ENCODE measurements at places on chromosomes 3 and 15.
A peak's percentile ranks its signal among the peaks of the same experiment; 100 is the strongest.

GRCh38 chr3:132228923-132229322 is 88.3 kb upstream of the ACP3 start:
- no peak for DNase-seq

DNA sequence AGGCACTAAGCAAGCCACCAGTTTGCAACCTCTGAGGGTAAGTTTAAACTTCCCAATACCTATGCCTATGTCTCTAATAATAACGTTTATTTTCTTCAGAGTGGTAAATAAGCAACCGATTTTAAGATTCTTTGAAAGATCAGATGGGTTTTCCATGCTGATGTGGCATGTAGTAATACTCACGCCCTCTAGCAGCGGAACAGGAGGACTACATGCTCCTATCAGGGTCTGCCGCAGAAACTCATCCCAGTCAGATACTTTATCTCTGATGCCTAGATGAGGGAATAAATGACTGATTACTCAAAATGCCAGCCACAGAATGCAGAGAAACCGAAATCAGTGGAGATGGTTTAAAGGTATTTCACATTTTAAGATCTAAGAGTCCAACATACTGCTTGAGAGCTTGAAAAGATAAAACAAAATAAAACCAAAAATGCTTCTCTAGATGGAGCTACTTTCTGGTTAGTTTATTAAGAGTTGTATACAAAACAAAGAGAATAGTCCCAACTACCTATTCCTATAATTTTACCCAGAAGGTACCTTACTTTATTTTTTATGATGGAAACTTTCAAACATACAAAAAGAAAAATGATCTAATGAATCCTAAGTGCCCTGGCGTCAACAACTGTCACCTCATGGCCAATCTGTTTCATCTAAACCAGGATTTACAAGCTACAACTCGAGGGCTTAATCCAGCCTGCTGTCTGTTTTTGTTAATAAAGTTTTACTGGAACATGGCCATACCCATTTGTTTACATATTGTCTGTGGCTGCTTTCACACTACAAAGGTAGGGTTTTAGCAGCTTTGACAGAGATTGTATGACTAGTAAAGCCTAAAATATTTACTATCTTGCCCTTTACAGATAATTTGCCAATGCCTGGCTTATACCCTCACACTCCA is 37.5 kb upstream of the STIMATE start:
- DNase-seq, result peak; percentile 53

DNA sequence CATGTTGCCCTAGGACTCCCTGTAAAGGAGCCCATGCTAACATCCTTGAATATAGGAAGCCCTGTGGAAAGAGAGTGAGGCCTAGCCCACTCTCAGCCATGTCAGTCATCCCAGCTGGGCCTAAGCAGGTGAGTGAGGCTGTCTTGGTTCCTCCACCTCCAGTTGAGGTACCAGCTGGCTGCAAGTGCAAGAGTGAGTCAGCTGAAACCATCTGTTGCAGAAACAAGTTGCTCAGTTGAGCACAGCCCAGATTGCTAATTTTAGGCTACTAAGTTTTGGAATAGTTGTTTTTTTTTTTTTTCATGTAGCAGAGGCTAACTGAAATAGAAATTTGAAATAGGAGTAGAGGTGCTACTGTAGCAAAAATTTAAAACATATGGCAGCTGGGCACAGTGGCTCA is 43.7 kb upstream of the ADPGK start:
- peak; percentile 3 for DNase-seq

GRCh38 chr15:74134387-74135027 is 4.1 kb downstream of the ISLR2 start:
- peak; percentile 35 for DNase-seq

- DNase-seq, result peak; percentile 88
Measured at GRCh38 chr3:57068437-57069089, 8.1 kb downstream of the SPATA12 start.

- no peak for DNase-seq
Measured at GRCh38 chr3:11410564-11410963, 138.4 kb downstream of the ATG7 start.

DNA sequence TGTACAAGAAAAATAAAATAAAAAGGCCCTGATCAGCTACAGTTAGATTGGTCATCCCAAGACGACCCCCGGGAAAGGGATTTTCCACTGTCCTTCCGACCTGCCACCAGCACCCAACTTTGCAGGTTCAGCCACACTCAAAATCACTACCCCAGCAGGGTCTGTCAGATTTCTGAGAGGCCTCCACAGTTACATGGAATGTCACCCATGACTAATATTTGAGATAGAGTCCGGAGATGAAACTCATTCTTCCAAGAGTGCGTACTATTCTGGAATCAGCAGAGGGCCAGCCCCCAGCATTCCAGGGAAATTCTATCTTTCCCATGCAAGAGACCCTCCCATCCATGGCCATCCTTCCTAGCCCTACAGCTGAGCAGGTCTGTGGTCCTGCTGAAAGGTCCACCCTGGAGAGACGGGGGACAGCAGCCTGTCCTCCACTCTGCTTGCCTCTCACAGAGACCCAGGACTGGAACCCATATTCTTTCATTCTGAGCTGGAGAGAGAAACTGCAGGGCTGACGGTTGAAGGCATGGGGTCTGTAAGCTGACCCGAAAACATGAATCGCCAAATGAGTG is 5.8 kb downstream of the LIPC start:
- peak; percentile 43 for DNase-seq

DNA sequence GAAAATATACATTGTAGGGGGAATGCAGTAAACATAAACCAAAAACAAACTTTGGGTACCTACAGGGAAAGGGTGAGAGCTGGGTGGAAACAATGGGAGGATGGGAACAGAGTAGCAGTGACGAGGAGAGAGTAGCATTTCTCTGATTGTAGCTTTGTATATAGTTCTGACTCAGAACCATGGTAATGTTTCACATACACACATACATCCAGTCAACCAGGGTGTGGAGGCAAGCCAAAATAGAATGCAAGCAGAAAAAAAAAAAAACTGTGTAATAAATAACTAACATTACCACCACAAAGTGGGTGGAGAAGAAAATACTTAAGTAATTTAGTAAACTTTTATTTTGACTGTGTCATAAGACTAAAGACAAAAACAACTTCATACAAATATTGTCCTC is 27.2 kb downstream of the BCL2A1 start:
- DNase-seq, result peak; percentile 43

DNA sequence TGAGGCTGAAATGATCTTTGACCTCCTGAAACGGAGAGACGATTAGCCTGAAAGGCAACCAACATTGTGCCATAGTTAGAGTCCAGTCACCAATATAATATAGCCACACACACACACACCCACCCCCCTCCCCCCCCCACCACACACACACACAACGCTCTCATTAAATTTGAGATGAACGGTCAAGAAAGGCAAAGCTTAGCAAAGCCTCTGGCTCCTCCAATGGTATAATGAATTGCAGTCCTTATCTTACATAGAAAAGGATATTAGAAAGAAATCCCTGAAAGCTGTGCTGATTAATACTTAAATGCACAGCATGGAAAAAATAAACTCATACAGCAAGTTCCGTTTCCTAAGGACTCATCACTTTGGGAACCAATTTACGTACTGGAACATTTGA is 876 bp upstream of the ZNF385D start:
- peak; percentile 40 for DNase-seq

DNA sequence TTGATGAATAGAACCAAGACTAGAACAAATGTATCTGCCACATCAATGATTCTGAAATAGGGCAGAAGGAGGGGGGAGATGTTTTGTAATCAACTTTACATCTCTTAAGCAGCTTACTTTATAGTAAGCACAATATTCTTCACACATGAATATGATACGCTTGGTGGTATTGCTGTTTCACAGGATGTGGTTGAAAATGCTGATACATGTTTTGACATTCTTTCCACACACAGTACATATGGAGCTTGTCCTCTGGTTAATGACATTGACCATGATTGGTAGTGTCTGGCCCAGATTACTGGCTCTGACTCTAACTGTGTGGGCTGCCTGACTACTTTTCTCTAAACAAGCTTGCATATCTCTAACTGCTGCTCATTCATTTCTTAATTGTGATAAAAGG is 168.9 kb downstream of the KLHL25 start:
- peak; percentile 94 for DNase-seq

DNA sequence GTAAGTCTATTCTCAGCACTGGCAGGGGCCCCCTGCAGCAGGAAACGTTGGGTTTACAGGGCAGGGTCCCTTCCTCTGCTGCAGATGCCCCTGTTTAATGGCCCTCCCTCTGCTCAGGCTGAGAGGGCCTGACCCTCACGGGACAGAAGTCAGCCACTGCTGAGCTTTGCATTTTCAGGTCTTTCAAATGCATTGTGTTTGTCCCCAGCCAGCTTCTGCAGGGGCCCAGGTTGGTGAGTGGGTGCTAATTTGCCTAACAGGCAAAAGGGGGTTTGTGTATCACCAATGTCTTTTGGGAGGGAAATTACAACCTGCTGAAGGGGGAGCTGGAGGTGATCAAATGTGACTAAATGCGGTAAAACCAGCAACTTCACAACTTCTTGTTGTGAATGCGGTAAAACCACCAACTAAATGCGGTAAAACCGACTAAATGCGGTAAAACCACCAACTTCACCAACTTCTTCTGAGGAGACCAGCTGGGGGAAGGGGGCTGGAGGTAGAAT is 44.8 kb upstream of the UBE2E1 start:
- DNase-seq, result no peak

- DNase-seq, result peak; percentile 40
Measured at GRCh38 chr3:170499562-170500156, 81.0 kb downstream of the CLDN11 start.

DNA sequence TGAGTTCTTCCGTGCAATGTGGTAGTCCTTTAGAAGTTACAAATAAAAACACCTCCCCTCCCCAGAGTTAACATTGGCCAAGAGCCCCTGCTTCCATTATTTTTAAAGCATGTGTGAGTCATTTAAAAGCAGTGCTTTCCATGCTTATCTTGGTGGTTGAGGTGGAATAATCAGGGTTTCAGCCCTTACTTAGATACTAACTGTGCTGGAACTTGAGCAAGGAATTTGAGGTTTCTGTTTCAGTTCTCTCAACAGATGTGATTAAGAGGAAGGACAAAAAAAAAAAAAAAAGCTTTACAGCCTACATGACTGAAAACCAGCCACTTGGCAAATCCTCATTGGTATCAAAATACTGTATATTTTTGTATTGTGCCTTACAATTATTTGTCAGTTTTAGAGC is 64.5 kb downstream of the CGNL1 start:
- peak; percentile 65 for DNase-seq

DNA sequence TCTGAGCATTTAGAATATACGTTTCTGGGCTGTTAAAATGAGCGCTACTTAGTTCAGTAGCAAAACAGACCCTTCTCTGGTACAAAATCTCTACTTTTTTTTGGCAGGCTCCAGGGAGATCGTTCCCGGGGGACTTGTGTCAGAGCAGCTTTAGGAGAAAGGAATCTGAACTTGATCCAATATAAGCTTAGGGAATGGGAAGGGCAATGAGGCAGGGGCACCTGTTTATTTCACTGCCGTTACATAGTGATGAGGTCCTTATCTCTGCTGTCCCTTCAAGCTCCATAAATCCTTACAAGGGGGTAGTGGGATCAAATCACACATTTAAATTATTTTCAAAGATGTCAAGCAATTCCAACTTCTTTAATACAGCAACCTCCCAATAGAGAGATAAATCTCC is 128.7 kb upstream of the BNIP2 start:
- DNase-seq, result no peak

- DNase-seq, result no peak
Measured at GRCh38 chr3:186807231-186807630, 949 bp upstream of the RFC4 start.

DNA sequence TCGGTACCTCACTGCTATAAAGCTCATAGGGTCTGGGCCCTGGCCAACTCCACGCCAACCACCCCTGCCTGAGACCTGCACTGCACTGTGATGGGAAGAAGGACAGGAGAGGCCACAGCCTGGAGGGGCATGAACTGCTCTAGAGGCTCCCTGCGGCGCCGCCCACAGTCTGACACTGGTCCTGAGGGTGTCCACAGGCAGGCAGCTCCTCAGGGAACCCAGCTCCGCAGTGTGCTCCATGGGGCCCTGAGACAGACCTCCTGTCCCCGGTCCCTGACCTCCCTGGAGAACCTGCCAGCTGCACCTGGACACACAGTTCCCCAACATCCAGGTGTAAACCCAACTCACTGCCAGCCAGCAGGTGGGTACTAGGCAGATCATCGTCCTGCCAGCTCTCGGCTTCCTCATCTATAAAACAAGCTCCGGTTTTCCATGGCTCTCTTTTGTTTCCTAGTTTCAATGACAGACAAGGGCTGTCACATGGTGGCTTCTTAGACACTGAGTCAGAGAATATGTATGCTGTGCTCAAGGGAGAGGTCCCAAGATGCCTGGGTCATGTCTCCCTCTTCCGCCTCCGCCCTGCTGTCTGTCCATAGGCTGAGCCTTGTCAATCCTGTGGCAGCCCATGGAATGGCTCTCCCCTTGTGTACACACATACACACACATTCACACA is 5.1 kb upstream of the HAPLN3 start:
- peak; percentile 24 for DNase-seq

- DNase-seq, result peak; percentile 12
Measured at GRCh38 chr3:108088697-108089096, 2.1 kb downstream of the CD47 start.

- DNase-seq, result no peak
Measured at GRCh38 chr3:165440380-165440779, 244.2 kb upstream of the SLITRK3 start.

DNA sequence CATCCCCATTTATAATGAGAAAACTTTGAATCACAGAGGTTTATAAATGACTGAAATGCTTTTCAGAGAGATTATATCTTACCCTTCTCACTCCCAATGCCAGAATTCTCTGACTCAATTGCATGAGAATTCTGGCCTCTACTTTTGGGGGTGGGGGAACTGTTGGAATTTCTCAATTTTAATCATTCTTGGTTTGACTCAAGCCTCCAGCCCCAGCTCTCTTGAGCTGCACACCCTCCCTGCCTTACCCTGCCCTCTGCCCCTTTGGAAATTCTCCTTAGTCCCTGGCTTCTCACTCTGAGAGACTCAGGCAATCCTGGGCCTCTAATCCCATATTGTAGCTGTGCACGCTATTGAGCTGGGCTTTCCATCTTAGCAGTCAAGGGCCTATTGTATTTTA is 44.2 kb downstream of the ZNF589 start:
- peak; percentile 59 for DNase-seq

DNA sequence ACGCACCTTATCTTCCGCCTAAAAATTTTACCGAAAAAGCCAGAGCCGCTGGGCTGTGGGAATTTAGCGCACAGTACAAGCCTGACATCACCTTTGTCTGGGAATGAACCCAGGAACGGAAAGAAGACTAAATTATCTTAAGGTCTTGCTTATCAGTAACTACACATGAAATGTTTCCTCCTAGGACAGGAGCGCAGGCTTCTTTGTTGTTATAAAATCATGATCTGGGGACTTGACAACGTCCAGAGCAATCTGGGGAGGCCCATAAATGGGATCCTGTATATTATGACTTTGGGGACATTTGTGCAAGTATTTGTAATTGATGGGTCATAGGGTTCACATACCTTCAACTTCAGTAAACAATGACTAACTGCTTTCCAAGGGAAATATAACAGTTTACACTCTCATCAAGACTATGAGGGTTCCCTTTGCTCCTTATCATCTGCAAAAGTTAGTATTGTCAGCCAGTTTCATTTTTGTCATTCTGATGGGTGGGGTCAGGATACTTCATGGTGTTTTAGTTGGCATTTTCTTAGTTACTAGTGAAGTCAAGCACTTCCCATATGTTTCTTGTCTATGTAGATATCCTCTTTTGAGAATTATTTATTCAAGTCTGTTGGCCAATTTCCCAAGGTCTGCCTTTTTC is 213.9 kb upstream of the PFN2 start:
- peak; percentile 56 for DNase-seq

- DNase-seq, result peak; percentile 70
Measured at GRCh38 chr3:179321668-179322285, 1.1 kb upstream of the ZNF639 start.
